ENCODE measurements at places on chromosomes 2 and 18. TPM values are rescaled to one million over a fixed set of nuclear protein-coding genes. Genes with fewer than 3 reads are reported as not detected.

MEP1B gene
- not detected for total RNA-seq

MYCN gene
- total RNA-seq = 9.5 TPM

SESTD1 gene
- 25.2 TPM for total RNA-seq

SIX2 gene
- not detected for total RNA-seq

CKAP2L gene
- total RNA-seq = 0.60 TPM

TXNL4A gene
- 34.7 TPM for total RNA-seq

Measured in lung microvascular endothelial cell (primary cell).